ENCODE measurements at places on chromosomes 6 and 20. TPM values are rescaled to one million over a fixed set of nuclear protein-coding genes. Genes with fewer than 3 reads are reported as not detected.

The OR2J3 gene
- polyA plus RNA-seq: not detected

DNA sequence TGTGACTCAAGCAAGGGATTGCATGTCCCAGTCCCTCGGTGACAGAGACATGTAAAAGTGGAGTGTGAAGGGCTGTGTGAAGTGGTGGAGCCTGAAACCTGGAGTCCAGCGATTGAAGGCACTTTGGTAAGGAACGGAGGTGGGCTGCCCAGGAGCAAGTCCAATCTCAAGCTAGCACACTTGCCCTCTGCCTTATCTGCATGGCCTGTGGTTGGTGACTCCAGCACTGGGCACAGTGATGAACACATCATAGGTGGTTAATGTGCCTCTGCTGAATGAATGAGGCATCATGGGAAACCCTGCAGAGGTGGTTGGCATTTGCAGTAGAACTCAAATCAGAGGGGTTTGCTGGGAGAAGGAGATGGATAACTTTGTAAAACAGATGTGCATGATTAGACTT, 14.9 kb upstream of the ULBP3 start:
- DNase-seq: no peak

The TRIM10 gene
- polyA plus RNA-seq: 0.33 TPM

GRCh38 chr6:36848658-36849441, 9.6 kb upstream of the CPNE5 start:
- peak; percentile 60 for DNase-seq

- no peak for DNase-seq
These were observed 17.3 kb downstream of the TUBB2B start for GRCh38 chr6:3210024-3210610.

DNA sequence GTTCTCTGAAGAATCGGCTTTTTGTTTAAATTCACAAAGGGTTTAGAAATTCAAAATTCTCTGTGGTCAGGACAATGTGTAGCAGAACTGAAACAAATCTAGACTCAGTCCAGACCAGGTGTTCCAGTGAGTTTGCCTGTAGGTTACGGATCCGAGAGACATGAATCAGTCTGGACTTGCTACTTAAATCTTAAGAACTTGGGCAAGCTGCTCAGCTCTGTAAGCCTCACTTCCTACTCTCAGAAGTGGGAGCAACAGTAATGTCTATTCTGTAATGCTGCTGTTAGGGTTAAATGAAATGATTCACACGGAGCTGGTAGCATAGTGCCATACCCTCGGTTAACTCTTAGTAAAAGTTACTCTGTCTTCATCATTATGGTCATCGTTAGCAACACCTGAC, 37.7 kb downstream of the HECA start:
- no peak for DNase-seq

The SYCP2L gene
- polyA plus RNA-seq: 5.7 TPM

DNA sequence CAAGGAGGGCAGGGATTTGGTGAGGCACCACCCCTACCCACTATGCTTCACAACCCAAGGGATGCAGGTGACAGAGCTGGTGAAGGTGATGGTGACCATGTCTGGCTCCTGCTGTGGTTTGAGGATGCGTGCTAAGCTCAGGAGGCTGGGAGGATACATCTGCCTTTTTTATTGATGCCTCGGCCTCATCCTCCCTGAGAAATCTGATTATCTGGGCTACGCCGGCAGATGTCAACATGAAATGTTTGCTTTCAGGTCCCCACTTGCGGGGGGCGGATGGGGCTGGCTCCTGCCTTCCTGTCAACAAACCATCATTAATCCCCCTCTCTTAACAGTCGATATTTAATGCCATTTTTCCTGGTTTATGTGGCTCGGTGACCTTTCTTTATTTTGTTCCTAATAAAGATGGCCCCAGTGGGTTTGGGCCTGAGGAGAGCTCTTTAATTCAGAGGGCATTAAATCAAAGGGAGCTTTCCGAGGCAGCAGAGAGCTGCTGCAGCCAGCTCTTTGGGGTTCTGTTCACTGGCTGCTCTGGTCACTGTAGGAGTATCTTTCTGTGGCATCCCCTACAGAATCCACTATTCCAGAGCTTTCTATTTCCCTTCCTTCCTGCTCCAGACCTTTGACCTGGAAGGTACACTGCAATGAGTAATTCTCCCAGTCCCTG, 33.5 kb upstream of the LRFN2 start:
- no peak for DNase-seq

DNA sequence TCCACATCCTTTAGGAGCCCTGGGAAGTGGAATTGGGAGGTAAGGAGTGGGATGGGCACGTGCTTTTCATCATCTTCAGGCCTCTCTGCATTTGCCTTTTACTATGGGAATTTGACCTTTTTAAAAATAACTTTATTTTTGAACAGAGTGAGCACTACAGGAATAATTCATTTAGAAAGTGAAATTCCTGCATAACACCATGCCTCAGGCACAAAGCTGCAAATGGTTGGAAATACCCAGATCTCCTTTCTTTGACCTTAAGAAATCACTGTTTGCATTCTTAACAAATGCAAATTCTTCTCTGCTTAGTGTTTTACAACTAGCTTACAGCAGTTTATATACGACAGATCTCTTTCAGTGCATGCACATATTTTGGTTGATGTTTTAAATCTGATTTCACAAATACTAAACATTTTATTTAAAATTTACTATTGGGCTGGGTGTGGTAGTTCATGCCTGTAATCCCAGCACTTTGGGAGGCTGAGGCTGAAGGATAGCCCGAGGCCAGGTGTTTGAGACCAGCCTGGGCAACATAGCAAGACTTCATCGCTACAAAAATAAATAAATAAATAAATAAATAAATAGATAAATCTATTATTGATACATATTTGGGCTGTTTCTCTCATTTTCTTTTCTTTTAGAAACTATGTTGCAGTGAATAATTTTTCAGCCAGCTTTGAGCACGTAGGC, 24.5 kb downstream of the CST8 start:
- DNase-seq: no peak

DNA sequence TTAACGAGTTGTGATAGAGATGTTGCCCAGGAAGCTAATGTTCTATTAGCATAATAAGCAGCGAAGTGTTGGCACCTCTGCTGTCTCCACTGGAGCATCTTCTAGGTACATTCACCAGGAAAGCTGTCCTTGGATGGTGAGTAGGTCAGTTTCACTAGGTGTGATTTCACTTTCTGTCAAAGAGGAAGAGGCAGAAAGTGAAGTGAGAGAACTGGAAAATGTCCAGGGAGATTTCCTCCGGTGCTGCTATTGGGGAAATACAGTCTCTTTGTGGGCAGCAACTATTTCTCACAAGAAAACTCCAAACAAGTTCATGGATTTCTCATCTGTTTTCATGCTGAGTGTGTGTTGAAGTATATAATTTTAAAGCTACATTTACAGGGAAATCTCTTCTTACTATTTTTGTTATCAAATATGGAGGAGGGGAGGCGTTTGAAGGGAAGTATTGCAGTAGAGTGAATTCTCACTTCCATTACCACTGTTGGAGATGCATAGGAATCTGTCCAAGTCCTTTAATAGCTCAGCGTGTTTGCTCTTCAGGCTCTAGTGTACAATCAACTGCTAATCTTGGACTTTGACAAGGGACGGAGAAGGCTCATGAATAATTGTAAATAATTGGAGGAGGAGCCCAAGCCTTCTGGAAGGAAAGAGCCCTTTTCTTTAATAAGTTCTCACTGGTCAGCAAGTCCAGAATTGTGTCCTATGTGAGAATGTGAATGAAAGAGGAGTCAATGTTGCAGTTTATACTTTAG, 16.1 kb upstream of the TSBP1 start:
- no peak for DNase-seq

The PRR3 gene
- 26.7 TPM for polyA plus RNA-seq

GRCh38 chr6:79898076-79898475, 49.3 kb downstream of the ELOVL4 start:
- DNase-seq: no peak

DNA sequence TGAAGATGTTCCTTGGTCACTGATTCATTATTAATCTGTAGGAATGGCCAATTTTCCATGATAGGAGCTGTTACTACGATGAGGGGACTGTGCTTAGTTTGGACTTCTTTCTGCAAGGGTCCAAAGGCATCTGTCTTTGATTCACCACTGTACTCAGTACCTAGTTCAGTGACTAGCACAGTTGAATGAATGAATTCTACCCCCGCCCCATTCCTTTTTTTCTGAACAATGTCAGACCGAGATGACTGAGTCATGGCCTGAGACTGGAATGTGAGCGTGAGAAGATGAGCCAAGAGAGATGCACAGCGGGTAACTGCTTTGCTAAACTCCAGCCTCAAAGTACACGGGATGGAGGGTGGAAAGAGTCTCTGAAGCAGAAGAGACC, 419 bp upstream of the SNHG17 start:
- no peak for DNase-seq

DNA sequence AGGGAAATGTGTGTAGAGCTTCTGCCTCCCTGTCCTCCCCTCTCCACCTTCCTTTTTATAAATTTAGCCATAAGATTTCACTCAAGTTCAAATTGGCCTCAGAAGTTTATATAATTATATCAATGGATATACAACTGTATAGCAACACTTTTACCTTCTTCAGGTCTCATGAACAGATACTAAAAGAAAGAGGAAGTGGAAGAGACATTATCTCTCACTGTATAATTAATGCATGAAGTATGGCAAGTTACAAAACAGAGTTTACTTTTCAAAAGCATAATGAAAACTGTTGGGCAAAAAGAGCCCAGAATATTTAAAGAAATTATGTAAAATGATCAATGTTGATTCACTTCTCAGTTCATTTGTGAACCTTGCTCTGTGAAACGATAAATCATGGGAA, 99.7 kb downstream of the PDE7B start:
- DNase-seq: no peak

DNA sequence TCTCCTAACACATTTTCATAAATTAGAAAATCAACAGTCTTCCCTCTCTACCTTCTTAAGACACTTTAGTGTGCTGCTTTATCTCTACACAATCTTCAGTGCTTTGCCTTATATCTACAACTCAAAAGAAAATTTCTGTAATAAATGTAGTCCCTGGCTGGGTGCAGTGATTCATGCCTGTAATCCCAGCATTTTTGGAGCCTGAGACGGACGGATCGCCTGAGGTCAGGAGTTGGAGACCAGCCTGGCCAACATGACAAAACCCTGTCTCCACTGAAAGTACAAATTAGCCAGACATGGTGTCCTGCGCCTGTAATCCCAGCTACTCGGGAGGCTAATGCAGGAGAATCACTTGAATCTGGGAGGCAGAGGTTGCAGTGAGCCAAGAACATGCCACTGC, 9.7 kb upstream of the EDN1 start:
- no peak for DNase-seq

DNA sequence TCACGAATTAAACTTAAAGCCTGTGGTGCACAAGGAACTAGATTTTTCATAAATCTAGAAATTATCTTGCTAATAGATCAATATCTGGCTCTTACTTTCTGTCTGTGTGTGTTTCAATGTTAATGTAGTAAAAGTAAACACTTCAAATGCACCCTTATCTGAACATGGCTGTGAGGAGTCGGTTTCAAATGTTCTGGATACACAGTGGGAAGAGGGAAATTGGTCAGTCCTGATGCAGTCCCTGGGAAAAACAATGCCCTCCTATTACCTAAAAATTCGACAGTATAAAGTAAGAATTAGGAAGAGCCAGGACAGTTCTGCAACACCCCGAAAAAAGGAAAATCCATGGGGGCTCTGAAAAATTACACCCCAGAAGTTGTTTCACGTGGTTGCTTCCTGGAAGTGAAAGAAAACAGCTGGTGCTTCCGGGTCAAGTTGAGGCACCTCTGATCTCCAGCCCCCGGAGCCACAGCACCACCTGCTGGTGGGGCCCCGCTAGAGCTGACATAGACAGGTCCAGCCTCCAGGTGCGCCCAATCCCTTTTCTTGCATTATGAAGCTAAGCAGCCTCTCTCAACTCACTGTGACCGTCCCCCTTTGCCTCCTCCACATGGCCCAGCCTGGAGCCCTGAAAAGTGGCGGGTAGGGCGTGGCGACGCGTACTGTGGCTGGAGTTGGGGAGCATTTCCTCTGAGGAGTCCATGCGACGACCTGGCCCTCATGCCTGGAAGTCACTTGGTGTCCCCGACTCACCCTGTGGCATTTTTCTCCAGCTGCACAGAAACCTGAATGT, 8.3 kb downstream of the SEMG2 start:
- DNase-seq: no peak
